ENCODE measurements at places on chromosomes 4 and X.
A peak's percentile ranks its signal among the peaks of the same experiment; 100 is the strongest.

DNA sequence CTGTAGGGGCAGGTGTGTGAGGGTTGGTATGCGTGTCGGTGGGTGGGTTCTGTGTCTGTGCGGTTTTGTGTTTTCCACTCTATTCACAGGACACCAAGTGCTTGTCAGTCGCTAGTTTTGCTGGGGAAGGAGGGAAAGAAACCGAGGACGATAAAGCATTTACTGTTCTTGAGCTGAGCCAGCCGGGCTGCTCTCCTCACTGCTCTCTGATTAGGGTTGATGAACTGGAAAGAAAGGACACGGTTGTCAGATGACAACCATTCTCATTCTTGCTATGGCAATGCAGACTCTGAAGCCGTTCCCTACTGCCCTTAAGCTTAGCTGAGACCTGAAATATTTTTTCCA is 832 bp downstream of the EGFL6 start:
- no peak for DNase-seq

DNA sequence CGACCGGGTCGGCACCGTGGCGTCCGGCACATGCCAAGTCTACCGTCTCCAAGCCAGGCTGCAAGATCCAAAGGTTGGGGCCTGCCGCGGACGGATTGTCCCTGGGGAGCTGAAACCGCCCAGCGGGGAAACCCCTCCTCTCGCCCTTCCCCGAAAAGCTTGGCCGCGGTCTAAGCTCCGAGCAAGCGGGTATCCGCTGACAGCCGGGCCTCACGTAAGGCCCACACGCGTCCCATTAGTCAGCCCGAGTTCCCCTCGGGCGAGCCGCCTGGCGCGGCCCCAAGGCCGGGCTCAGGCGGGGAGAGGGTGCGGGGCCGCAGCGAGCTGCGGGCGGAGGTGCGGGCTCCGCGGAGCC is 6.8 kb upstream of the BCOR start:
- DNase-seq, result peak; percentile 43

DNA sequence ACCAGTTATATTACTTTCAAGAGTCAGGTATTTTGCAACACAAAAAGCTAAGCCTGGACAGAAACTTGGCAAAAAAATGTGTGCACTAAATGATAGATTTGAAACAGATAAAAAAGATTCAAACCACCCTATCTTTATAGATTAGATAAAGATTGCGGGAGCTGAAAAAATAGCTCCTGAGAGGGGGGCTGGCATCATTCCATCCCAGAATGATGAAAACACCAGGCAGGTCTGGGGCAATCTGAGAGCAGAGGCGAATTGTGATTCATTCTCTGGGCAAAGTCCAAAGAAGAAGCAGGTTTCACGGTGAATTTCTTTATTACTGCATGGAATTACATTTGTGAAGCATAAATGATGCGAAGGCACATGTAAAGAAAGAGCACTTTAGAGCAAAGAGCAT is 168.5 kb upstream of the DMD start:
- no peak for DNase-seq

GRCh38 chrX:7191681-7192110 is 43.7 kb upstream of the PUDP start:
- no peak for DNase-seq

DNA sequence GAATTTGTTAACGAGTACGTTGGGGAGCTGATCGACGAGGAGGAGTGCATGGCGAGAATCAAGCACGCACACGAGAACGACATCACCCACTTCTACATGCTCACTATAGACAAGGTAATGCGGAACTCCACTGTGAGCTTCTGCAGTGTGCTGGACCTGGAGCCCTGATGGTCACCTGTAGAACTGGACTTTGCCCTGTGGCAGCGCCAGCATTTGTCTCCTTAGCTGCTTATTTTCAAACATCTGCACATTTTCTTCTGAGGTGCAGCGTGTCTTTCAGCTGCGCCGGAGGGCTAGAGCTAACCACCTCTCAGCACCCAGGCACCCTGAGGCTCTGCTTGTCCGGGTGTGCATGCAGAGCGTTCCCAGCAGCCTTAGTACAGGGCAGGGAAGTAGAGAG is 47.7 kb downstream of the NELFA start:
- no peak for DNase-seq

GRCh38 chr4:141132709-141133145 is 542 bp downstream of the RNF150 start:
- no peak for DNase-seq

Data from KBM-7 (cell line).